ENCODE measurements at places on chromosomes 3 and 15.

DNA sequence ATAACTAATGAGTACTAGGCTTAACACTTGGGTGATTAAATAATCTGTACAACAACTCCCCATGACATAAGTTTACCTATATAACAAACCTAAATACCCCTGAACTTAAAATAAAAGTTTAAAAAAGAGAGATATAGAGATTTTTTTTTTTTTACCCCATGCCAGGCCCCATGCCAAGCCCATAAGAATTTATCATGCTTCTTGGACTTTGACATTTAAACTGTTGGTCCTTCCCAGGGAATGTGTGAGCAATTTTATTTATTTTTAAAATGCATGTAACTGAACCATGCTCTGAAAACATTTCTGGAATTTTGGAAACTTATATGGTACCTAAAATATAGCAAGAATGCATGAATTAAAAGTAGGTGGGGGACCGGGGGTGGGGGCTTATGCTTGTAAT, 26.3 kb downstream of the KLHL6 start:
- no peak for DNase-seq
- no peaks in the 10 kb centered on the region for H3K36me3 ChIP-seq
- H3K27me3 ChIP-seq, result peaks cover 14% of the 10 kb centered on the region
- peaks cover 28% of the 10 kb centered on the region for H3K4me1 ChIP-seq

DNA sequence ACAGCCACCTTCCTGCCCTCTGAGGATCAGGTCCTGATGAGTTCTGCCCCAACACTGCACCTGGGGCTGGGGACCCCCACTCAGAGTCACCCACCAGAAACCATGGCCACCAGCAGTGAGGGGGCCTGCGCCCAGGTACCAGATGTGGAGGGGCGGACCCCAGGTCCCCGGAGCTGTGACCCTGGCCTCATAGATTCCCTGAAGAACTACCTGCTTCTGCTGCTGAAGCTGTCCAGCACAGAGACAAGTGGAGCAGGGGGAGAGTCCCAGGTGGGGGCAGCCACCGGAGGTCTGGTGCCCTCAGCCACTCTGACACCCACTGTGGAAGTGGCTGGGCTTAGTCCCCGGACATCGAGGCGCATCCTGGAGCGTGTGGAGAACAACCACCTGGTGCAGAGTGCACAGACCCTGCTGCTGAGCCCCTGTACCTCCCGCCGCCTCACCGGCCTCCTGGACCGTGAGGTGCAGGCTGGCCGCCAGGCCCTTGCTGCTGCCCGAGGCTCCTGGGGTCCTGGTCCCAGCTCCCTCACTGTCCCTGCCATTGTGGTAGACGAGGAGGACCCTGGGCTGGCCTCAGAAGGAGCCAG, 27.0 kb upstream of the SLC28A1 start:
- peaks cover 10% of the 10 kb centered on the region for H3K4me1 ChIP-seq
- H3K4me3 ChIP-seq, result no peak overlapping the region
- no peak overlapping the region for H3K27ac ChIP-seq
- H3K36me3 ChIP-seq, result peaks cover 14% of the 10 kb centered on the region
- DNase-seq, result no peak
- H3K27me3 ChIP-seq, result no peaks in the 10 kb centered on the region

- no peak for DNase-seq
- no peak overlapping the region for H3K4me3 ChIP-seq
- H3K27ac ChIP-seq, result no peak overlapping the region
- no peaks in the 10 kb centered on the region for H3K27me3 ChIP-seq
These were observed 32.2 kb downstream of the CD276 start for GRCh38 chr15:73716417-73716816.

GRCh38 chr3:14525685-14526631, 14.2 kb downstream of the GRIP2 start:
- no peaks in the 10 kb centered on the region for H3K27me3 ChIP-seq
- H3K36me3 ChIP-seq, result no peaks in the 10 kb centered on the region

DNA sequence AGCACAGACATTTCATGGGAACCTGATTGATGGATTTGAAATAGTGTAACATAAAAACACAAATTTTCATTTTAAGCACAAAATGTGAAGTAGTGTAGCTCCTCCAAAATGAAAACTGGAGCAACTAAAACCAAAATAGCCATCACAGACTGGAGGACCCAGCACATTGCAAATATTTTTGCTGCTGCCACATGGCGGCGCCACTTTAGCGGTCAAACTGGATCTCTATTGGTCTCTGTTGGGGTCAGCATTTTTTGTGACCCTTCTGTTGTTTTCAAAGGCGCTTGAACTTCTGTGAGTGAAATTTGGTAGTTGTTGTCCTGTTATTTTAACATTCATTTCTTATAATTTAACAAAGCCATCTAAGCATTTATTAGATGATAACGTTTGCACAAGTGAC, 259.9 kb downstream of the IL20RB start:
- H3K36me3 ChIP-seq, result peaks cover 15% of the 10 kb centered on the region
- H3K27ac ChIP-seq, result no peak overlapping the region
- peak; percentile 44 for DNase-seq
- peaks cover 3% of the 10 kb centered on the region for H3K4me1 ChIP-seq

DNA sequence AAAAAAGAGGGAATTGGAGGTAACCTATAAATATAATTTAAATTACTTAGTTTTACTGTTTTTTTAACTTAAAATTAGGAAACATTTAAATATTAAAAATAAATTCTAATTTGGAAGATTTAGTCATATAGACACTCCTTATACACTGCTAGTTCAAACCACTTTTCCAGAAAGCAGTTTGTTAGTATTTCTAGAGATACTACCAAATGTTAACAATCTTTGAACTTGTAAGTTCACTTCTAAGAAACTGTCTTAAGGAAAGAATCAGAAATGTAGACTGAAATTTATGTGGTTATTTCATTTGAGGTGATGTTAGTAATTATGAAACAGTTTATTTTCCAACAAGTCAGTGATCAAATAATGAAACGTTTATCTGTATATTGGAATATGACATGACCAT, 22.7 kb downstream of the CTDSPL2 start:
- H3K27me3 ChIP-seq, result no peaks in the 10 kb centered on the region
- H3K4me3 ChIP-seq, result no peak overlapping the region
- H3K36me3 ChIP-seq, result peaks cover 77% of the 10 kb centered on the region
- H3K4me1 ChIP-seq, result no peaks in the 10 kb centered on the region
